ENCODE measurements at places on chromosomes 13 and 19.

DNA sequence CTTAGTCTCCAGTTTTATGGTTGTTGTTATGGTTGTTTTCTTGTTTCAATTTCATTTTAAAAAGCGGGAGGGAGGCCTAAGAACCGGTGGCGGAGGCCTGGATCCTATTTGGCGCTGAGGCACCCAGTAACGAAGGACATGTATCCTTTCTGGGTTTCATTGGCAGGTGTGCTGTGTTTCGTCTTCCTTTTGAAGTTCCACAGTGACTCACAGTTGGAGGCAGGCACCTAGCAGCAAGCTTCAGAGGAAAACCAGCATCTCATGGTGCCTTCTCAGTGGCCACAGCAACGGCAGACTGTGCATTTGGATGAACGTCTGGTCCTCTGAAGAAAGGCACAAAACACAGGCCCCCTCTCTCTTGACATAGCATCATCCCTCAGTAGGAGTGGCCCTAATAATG is 697.2 kb downstream of the EFNB2 start:
- DNase-seq: no peak

GRCh38 chr13:93472296-93472695 is 245.7 kb downstream of the GPC6 start:
- DNase-seq: no peak

- DNase-seq: no peak
These were observed at the start of gene TMEM91 for GRCh38 chr19:41376241-41376997. Gene TMEM91 (plus strand): TSS chr19:41376533. CDS start chr19:41378310, 1,777 bp downstream.

GRCh38 chr19:55161571-55162322 is 4.2 kb upstream of the TNNI3 start:
- no peak for DNase-seq

DNA sequence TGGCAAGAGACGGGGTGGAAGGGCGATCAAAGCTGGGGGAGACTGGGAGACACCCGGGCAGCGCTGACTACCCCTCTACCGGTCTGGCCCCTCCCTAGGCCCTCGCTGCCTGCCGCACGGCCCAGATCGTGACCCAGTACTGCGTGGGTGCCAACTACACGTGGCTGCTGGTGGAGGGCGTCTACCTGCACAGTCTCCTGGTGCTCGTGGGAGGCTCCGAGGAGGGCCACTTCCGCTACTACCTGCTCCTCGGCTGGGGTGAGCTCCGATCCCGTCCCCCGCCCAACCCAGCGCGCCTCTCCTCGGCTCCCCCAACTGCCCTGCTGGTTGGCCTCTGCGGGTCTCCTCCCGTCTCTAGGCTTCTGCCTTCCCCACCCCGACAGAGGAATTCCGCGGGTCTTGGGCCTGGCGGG is 8.8 kb downstream of the GIPR start:
- no peak for DNase-seq

GRCh38 chr19:16076958-16077611 is 790 bp downstream of the TPM4 start:
- no peak for DNase-seq

Data from left forelimb (tissue), 1 donor.